ENCODE measurements at places on chromosomes 3 and 15. TPM values are rescaled to one million over a fixed set of nuclear protein-coding genes. Genes with fewer than 3 reads are reported as not detected.

Gene PDE8A
- 19.4 TPM for polyA plus RNA-seq

Gene TPRG1
- polyA plus RNA-seq, result 0.91 TPM

Gene KNL1
- 0.12 TPM for polyA plus RNA-seq

Gene C3orf18
- 5.5 TPM for polyA plus RNA-seq

Gene TMED3
- 138 TPM for polyA plus RNA-seq
